Ureter (tissue), 1 donor: ENCODE measurements at places on chromosomes 3 and 15. TPM values are rescaled to one million over a fixed set of nuclear protein-coding genes. Genes with fewer than 3 reads are reported as not detected.

Gene FRG2C
- total RNA-seq = not detected

GRCh38 chr3:133490468-133491351 lies 82.8 kb upstream of the CDV3 start:
- DNase-seq = no peak

- DNase-seq = no peak
Observed at GRCh38 chr3:77071364-77071763, 31.5 kb downstream of the ROBO2 start.

- DNase-seq = no peak
Observed at GRCh38 chr3:66021731-66022131, 17.0 kb downstream of the MAGI1 start.

GRCh38 chr3:133563186-133563591 lies 10.3 kb upstream of the CDV3 start:
- DNase-seq = no peak
